ENCODE measurements at places on chromosomes 7 and 10. TPM values are rescaled to one million over a fixed set of nuclear protein-coding genes. Genes with fewer than 3 reads are reported as not detected.

Gene CRTAC1
- 14.3 TPM for total RNA-seq

Gene MRLN
- 26.3 TPM for total RNA-seq

Gene SLC26A3
- not detected for total RNA-seq

Gene IDI2
- total RNA-seq = not detected

Gene STAG3
- 1.3 TPM for total RNA-seq

Gene CHN2
- 13.4 TPM for total RNA-seq

Gene AQP1
- total RNA-seq = 143 TPM

Measured in metanephros (tissue), 2 donors.